ENCODE measurements at places on chromosomes 16 and 17.

DNA sequence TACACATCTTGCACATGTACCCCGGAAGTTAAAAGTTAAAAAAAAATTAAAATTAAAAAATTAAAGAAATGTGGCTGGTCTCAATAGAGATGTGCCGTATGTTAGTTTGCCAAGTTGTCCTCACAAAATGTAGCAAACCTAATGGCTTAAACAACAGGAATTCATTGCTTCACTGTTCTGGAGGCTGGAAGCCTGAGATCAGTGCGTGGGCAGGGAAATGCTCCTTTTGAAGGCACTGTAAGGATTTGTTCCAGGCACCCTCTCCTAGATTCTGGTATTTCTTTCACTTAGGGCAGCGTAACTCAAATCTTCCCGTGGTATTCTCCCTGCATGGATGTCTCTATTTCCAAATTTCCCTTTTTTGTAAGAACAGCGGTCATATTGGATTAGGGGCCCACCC, 32.7 kb upstream of the MON1B start:
- DNase-seq: no peak

DNA sequence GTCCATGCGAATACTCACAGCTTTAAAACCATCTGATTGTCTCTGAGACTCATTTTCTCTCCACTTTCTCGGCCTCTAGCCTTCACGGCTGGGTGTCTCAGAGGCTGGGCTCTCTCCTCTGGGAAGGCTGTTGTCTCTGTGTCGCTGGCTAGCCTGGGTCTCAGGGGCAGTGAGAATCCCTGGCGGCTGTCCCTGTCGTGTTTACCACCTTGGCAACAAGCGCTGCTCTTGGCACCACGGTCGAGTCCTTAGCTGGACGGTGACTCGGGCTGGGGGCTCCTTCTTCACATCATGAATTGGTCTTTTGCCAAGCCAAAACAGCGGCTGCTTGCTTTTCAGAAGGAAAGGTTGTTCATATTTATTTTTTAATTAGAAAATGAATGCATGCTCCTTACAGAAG, 81.1 kb downstream of the MSI2 start:
- peak; percentile 27 for DNase-seq

GRCh38 chr17:34755371-34755770, 176.0 kb downstream of the TMEM132E start:
- no peak for DNase-seq

- DNase-seq: no peak
These were observed 354.3 kb downstream of the C16orf95 start for GRCh38 chr16:86962913-86963312.

DNA sequence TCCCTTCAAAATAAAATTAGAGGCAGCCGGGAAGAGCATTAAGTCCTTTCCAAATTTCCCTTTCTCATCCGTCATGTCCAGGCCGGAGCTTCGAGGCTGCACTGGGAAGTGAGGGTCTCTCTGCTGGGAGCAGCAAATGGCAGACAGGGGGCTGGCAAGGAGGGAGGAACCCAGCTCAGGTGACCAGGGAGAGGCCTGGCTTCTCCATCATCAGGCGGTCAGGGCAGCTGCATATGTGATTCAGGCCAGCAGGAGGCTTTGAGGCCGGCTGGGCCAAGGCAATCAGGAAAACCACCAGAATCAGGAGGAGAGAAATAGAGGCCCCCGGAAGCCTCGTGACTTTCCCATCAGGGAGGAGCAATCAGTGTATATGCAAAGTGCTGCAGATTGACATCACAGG, 85.0 kb upstream of the RPL38 start:
- DNase-seq: no peak

Data from hypothalamus (tissue), 51 donors.